CD4-positive, alpha-beta T cell treated with Interleukin-17A for 4 hours (primary cell): ENCODE measurements at places on chromosomes 2 and 18.

GRCh38 chr2:66477135-66477842, 42.4 kb downstream of the MEIS1 start:
- no peak for DNase-seq

DNA sequence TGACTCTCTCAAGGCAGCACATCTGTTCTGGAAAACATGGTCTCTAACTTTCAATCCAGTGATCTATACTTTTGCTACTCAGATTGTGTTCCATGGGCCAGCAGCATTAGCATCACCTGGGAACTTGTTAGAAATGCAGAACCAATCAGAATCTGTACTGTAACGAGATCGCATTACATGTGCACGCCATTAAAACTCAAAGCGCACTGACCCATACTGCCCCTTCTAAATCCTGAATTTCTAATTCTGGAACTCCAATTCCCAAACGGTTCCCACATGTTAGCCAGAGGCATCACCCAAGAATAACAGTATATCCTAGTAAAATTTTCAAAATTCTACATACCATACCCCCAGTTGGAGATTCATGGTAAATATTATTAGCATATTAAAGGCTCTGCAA, 10.5 kb upstream of the DCTN1 start:
- DNase-seq, result no peak

DNA sequence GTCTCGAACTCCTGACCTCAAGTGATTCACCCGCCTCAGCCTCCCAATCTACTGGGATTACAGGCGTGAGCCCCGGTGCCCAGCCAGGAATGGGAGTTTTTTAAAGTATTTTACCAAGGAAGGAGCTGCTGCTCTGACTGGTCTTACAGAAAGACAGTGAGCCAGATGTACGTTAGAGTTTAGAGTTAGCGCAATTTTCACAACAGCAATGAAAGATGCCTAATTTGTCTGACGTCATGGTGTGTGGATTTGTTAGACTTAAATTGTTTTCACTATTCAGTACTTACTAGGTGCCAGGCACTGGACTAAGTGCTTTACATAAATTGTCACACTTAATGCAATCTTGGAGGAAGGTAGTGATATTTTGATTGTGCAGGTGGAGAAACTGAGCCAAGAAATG, 12.4 kb upstream of the RPL37A start:
- DNase-seq, result no peak

- DNase-seq, result no peak
Observed at GRCh38 chr2:694906-695510, 17.8 kb upstream of the TMEM18 start.

- DNase-seq, result no peak
Observed at GRCh38 chr2:8851811-8852560, 14.6 kb upstream of the KIDINS220 start.
